ENCODE measurements at places on chromosomes 16 and 17.

DNA sequence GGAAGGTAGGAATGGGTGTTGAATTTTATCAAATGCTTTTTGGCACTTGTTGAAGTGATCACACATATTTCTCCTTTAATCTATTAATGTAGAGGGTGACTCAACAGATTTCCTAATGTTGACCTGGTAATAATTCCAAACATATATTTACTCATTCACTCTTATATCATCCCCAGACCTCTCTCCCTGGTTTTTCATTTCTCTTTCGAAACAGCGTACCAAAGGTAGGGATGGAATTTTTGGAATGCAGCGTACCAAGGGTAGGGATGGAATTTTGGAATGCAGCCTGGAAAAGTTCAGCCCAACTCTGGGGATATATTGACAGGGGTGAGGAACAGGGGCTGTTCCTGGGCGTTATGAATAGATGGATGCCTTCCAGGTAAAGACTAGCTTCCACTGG lies 7.3 kb downstream of the KIF18B start:
- peak; percentile 42 for DNase-seq

DNA sequence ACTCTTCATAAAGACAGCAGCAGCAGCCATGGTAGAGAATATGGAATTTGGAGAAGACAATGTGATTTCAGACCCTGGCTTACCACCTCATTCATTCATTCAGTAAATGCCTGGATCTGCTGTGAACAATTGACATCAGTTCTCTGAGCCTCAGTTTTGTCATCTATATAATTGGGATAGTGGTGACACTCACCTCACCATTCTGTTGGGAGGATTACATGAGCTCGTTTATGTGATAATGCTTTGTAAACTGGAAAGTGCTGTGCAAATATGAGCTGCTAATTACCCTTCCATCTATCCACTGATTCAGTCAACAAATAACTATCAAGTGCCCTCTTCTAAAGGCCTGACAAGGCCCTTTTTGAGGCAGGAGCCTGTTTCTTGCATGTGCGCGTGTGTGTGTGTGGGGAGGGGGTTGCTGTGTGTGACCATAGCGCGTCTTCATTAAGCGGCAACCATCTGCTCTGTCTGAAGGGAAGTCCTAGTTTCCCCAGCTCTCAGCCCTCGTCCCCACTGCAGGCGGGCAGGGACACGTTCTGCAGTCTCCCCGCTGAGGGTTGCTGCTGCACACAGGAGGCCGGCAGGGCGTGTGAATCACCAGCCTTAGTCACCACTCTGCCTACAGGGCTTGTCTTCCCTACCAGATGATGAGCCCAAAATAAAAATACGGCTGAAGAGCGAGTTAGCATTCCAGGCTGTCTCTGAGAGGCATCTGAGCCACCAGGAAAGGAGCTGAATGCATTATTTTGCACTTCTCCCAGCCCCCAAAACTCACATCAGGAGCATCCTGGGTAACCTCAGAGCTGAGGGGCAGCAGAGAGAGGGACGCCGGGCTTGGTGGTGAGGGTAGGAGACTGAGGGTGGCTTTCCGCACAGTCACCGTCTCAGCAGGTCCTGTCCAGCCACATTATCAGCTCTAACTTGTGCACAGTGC lies 19.9 kb downstream of the ARL4D start:
- DNase-seq = peak; percentile 71

GRCh38 chr16:27756206-27756970 lies 206.4 kb downstream of the KATNIP start:
- no peak for DNase-seq

- no peak for DNase-seq
Measured at GRCh38 chr16:84387021-84387420, 18.7 kb downstream of the ATP2C2 start.
